H1 (cell line): ENCODE measurements at places on chromosomes 3 and 15.

DNA sequence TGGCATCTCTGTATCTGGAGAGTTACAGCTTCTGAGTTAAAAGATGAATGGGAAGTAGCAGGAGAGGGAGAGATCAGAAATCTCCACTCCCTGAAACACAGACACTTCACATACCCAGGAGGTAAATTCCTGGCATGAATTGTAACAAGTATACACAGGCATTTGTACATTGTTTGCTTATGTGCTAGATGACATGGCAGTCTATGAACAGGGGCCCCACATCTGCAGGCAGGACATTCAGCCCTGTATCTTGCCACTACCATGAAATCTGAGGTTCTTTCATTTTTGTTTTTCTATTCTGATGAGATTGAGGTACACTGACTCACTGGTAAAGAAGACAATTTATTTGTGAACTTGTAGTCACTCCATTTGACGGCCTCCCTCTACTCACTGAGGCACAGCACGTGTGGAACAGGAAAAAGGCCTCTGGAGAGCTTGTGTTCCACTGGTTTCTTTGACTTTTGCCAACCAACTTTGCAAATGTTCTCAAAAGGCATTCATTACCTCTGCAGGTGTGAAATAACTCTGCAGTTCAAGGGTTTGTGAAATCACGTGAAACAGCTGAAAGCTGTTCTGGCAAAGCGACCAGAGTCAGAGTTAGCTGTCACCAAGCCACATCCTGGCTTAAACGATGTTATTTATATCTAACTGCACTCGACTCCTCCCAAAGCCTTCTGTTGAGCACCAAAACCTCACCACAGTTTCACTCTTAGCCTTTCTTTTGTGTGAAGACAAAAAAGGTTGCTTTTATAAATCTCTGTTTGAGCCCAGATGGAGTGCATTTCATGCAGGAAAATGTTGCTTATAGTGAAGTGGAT lies 401.3 kb upstream of the CFAP20DC start:
- no peak for DNase-seq

DNA sequence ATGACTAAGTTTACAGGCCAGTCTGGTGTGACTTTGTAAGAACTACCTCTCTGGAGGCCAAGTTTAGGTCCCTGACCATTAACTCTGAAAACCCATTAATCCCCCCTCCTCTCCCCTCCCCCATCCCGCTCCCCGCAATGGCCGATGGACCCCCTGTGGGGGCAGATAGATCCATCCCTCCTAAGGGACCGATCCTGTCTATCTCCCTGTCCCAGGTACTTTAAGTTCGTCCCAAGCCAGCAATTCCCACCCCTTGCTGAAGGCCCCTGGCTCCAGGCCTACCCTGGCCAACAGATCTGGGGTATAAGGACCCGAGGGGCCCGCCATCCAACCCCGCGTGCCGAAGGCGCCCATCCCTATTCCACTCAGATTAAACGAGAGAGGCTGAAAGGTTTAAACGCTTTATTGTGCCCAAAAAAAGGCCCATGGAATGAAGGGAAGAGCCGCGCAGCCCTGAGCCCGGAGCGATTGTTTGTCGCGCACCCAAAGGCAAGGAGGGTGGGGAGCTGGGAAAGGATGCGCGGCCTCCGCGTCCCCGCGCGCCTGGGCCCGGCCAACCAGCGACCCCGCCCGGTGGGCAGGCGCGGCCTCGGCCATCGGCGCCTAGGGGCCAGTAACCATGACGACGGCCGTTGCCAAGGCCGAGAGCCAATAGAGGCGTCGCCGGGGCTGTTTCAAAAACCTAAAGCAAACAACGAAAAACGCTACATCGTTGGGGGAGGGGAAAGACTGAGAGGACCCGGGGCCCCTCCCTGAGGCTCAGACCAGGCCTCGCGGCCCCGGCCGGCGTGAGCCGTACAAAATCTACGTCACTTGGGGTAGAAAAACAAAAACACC lies 35.9 kb downstream of the HMCES start:
- DNase-seq: peak; percentile 57

DNA sequence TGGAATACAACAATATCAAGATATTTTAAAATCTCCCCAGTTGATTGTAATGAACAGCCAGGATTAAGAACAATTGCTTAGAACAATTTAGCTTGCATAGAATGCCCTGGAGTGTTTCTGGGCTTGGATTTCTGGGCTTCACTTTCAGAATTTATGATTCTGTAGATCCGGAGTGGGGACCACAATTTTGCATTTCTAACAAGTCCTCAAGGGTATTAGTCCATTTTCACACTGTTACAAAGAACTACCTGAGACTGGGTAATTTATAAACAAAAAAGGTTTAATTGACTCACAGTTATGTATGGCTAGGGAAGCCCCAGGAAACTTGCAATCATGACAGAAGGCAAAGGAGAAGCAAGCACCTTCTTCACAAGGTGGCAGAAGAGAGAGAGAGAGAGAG lies 54.3 kb upstream of the MYRIP start:
- DNase-seq: no peak

GRCh38 chr3:13624021-13624420 lies 75.1 kb downstream of the FBLN2 start:
- no peak for DNase-seq

- no peak for DNase-seq
These were observed 90.5 kb upstream of the PLCL2 start for GRCh38 chr3:16794257-16794656.

DNA sequence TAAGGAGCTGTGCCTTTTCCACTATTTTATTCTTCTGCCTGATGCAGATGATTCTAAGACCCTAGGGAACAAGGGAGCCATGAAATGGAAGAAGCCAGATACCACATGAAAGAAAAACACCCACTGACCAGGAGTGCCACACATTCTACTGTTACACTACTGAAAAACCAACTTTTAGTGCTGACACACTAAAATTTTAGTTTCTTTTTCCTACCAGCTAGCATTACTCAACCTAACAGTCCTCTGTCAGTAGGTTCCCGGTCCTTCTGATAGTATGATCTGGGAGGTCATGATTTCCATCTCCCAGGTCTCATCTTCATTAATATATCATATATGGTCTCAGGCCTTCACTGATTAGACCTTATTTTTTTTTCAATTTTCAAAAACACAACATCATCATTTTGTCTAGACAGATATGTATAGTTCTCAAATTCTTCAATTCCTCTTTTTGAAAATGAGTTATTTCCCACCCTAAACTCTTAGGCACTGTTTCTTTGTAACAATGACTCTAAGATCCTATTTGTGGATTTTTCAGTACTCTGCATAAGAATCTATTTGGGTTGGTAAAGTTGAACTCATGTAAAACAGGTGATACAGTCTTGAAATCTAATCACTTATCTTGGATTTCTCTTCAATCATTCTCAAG lies 321.8 kb downstream of the CTNNB1 start:
- DNase-seq: no peak

GRCh38 chr3:162719684-162720341 lies 1223.2 kb downstream of the OTOL1 start:
- no peak for DNase-seq

- DNase-seq: no peak
These were observed 90.0 kb downstream of the FBLN2 start for GRCh38 chr3:13638927-13639326.

GRCh38 chr15:34754171-34754601 lies 612 bp downstream of the GJD2 start:
- DNase-seq: peak; percentile 60

- DNase-seq: no peak
These were observed 37.2 kb downstream of the ACAP2 start for GRCh38 chr3:195405651-195406050.

DNA sequence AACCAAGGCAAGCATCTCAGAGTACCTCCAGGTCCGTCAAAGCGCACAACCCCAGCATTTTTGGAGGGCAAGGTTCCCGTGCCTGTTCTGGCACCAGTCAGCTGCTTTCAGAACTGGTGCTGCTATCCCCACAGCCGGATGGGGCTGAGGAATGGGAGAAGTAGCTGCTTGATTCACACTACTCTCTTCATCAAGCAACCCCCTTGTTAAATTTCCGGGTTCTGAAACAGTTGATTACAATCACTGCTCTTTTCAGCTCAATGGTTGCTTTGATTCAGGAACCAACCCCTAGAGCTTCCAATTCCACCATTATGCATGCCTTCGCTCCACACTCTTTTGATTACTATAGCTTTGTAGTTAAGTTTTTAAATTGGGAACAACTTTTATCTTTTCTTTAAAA lies 12.3 kb upstream of the UBA7 start:
- no peak for DNase-seq

GRCh38 chr3:50550079-50550736 lies 17.3 kb downstream of the C3orf18 start:
- peak; percentile 94 for DNase-seq

DNA sequence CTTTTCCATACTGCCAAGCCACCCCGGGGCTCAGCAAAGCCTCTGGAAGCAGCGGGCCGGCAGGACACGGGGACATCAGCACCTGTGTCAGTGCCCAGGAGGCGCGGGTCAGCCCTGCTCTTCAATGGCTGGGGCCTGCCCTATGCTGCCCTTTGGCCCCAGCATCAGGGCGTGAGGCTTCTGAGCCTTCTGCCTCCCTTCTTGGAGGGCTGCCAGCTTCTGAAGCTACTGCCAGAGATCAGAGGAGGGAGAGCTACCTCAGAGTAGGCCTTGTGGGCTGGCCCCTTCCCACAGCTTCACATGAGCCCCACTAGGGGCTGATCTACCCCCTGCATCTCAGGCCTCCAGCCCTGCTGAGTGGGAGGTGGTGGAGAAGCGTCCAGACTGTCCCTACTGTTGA lies 13.0 kb upstream of the TMEM115 start:
- no peak for DNase-seq

GRCh38 chr3:127751163-127751621 lies 71.1 kb downstream of the MGLL start:
- no peak for DNase-seq

DNA sequence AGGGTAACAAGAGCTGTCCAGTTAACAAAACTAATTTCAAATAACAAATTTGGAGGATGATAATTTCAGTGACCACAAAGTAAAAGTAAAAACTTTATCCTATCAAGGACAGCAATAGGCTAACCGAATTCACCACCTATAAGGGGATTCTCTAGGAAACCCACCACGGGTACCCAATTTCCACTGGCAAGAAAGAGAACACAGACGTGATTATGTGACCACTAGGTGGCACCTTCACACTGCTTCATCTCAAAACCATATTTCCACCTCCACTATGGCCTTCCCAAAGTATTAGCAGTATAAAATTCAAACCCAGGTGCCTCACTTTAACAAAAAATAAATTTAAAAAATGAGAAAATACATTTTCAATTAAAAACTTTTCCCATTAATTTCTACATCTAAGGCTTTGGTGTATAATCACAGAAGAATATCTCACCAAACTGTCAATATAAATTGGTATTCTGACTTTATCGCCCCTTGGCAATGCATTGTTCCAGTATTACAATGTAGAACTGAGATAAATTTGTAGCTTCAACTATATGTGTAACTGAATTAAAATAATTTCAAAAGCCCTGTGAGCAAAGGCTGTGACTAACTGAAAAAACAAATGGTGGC lies 96.5 kb downstream of the FSIP1 start:
- no peak for DNase-seq

DNA sequence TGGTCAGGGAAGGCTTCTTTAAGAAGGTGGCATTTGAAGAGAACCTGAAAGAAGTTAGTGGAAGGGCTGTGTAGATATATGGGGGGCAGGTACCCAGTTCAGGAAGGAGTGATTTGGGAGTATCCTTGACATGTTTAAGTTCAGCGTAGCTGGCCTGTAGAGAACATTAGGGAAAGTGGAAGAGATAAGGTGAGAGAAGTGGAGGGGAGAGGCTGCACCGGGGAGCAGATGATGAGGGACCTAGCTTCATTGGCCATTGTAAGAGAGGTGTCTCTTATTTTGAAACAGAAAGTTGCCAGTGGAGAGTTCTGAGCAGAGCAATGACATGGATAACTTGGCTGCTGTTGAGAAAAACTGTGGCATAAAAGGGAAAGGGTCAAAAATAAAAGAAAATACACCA lies 44.6 kb upstream of the MME start:
- DNase-seq: no peak

- DNase-seq: no peak
These were observed 45.0 kb upstream of the WWTR1 start for GRCh38 chr3:149702691-149703441.

DNA sequence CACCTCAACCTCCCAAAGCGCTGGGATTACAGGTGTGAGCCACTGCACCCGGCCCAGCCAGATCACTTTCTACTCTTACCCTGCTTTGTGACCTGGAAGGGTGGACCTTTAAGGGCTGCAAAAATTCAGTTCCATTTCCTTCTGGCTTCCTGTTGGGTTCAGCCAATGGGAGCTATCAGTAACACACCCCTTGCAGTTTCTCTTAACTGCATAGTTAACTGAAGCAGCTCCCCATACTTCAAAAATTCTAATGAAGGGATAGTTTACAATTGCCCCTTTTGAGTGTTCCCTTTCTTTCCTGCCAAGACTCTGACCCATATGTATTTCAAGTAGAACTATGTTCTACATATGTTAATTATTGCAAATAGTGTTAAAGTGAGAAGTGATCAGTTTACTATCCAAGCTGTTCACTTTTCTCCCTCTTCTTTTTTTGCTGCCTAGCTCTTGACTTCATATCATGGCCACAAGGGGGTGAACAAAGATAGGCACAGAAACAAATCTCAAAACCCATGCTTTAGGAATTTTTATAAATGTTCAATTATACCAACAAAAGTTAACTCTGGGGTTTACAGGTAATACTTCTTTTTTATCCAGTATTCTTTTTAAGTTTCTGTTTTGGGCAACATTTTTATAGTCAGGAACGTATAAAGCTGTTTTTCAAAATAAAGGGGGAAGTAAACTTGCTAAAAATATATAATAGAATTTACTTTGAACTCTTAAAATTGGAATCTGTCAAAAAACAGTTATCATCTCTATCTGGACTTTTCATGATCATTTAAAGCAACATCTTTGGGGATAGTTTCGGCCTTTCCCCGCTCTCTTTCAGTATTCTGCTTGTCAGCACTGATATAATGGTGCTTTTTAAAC lies 8.1 kb downstream of the PGBD4 start:
- DNase-seq: no peak

- DNase-seq: no peak
These were observed 9.1 kb downstream of the ST8SIA2 start for GRCh38 chr15:92402751-92403150.

DNA sequence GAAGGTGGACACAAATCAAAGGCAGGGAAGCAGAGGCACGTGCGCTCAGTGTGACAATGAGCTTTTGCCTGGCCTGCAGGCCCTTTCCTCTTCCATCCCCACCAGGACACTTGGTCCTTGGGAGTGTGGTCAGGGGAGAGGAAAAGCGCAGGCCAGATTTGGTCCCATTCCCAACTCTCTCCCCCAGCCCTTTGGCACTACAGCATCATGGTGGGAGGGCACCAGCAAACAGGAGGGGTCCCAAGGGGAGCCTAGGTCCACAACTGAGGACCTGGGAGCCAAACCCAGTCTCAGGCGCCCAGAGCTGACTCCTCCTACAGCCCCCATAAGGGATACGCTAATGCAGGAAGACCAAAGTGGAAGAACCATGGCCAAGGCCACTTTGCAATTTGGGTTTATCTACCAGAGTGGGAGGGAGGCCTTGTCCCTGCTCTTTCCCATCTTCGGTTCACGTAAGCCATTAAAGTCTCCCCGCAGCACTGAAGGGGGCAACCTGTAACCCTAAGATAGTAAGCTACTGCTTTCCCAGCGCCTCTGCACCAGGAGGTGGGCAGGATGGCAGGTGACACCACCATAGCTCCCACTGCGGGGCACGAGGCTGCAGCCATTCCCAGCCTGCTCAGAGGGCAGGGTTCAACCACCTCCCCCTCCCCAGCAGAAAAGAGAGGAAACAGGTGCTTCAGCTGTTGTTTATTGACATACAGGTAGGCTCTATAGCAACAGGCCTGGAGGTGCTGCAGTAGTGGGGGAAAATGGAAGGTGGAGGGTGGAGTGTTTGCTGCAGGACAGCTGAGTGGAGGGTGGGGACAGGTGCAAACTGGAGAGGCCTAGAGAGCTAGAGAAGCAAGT lies 993 bp upstream of the GRAMD2A start:
- no peak for DNase-seq
